Stimulated activated CD4-positive, alpha-beta T cell treated with anti-CD3 and anti-CD28 coated beads, Interleukin-1b, Interleukin-23, amount 100 ng/mL, for 4 hours (primary cell): ENCODE measurements at places on chromosomes 6 and 20.

- no peak for DNase-seq
These were observed 22.5 kb upstream of the ECHDC1 start for GRCh38 chr6:127365874-127366273.

- DNase-seq: no peak
These were observed 8.8 kb downstream of the ASIP start for GRCh38 chr20:34250005-34250404.

- no peak for DNase-seq
These were observed 30.7 kb downstream of the PTPN1 start for GRCh38 chr20:50540620-50541605.

GRCh38 chr6:109373762-109374161, 8.5 kb downstream of the CD164 start:
- no peak for DNase-seq

- DNase-seq: no peak
These were observed 79.8 kb upstream of the SCAF8 start for GRCh38 chr6:154653385-154653784.

GRCh38 chr6:13175759-13176158, 152.6 kb downstream of the TBC1D7 start:
- no peak for DNase-seq

DNA sequence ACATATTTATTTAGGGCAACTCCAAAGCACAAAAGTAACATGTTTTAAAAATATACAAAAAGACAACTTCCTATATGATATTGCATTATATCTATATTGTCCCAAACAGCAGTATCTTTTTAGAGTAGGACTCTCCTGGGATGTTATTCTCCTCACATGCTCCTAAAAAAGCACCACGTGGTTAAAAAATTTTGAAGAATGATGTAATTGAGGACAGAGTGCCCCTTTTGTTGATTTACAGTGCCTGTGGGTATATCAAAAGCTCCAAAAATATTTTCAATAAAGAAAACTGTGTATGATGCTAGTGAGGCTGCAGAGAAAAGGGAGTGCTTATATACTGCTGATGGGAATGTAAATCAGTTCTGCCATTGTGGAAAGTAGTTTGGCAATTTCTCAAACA, 130.3 kb upstream of the HDAC2 start:
- DNase-seq: no peak

DNA sequence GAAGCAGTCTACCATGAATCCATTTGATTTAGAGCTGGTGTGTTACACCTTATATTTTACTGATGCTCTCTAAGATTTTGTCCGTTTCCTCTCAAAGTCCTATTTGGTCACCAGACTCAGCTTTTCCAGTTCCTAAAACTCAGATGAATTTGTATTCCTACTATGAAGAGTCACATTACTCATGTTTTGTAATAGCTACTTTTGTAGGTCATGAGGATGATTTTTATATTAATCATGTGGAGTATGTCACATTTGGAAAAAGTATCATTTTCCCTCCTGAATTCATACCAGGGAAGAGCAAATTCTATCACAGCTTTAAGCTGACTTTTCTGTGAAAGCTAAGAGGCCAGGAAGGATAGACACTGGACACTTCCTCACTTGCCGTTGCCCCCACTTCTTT, 140.6 kb upstream of the SCGN start:
- no peak for DNase-seq

DNA sequence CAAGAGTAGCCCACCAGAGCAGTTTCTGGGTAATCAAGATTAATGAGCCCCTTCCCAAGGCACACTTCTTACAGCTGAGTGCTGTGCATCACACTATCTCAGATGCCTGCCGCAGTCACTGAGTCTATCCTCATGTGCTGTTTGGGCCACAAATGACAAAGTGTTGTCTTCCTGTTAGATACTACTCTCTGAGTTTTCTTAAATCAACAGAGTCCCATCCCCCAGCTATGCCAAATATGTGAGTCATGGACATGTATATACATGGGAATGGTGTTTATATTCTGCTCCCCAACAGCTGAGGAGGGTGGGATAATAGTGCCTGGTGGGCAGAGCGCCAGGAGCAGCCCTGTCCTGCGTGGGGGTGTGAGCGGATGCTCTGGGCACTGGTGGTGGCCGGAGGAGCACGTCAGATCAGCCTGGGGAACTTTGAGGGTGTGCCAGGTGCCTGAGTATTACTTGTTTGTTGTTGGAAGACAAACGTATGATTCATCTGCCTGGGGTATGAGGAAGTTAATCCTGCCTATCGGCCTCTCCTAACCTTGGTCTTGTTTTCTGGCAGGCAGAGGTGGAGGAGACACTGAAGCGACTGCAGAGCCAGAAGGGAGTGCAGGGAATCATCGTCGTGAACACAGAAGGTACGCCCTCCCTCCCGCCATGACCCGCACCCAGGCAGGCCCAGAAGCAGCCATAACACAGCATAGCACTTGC, 9.6 kb downstream of the DYNLRB1 start:
- no peak for DNase-seq

DNA sequence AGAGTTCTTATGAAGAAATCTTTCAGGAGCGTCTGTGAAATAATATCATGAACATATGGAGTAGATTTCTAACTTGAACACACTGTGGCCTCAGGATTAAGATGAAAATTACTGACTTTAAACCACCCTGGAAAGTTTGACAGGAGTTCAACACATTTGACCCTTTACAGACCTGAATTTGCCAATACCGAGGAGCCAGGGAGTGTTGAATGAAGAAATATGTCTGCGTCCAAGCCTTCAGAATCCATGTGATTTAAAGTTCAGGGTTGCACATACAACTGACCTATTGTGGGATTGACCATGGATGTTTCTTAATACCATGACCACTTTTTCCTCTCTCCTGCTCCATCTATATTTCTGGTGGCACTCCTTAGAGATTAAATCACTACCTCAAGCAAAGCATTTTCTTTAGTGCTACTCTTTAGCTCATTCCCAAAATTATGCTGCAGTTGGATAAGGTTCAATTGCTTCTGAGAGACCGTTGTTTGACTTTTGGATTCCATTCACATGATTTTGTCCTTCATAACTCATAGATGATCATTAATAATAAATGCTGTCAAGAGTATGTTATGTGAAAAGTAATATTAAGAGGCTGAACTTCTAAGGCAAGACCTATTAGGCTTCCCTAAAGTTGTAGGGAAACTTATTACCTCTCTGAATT, 57.4 kb downstream of the PRL start:
- DNase-seq: no peak
